ENCODE measurements at places on chromosomes 5 and 9.

DNA sequence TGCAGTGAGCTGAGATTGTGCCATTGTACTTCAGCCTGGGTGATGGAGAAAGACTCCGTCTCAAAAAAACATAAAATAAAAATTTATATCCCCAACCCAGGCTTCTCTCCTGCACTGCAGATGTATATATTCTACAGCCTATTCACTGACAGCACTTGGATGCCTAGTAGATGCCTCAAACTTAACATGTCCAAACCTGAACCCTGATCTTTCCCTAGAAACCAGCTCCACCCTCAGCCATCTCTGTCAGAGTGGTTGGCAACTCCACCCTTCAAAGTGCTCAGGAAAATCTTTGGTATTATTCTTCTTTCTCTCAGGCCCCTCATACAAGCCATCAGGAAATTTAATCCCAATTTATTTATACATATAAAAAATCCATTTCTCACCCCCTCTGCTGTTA, 36.9 kb upstream of the TXN start:
- DNase-seq, result no peak

DNA sequence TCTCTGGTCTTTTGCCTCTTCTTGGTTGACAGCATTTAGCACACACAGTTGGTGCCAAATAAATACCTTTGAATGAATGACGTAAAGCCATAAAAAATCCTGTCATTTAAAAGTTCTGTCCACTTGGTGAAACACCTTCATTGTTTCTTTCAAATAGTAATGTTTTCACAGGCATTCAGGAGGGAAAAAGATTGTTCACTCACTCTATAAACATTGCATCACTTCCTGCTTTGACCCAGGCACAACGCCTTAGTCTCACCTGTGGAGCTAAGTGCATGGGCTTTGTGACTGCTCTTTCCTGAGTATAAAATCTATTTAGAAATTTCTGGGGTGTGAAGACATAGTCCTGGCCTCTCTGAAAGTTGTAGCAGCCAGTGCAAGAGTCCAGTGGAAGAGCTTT, 88.9 kb upstream of the CXCL14 start:
- DNase-seq, result no peak

- no peak for DNase-seq
Measured at GRCh38 chr9:118290116-118290515, 585.9 kb downstream of the TLR4 start.

- DNase-seq, result no peak
Measured at GRCh38 chr5:154528005-154528594, 50.1 kb upstream of the HAND1 start.

GRCh38 chr9:83964973-83965349, 15.1 kb downstream of the HNRNPK start:
- DNase-seq, result no peak

- no peak for DNase-seq
Measured at GRCh38 chr9:93684806-93685543, 108.6 kb downstream of the PHF2 start.

- no peak for DNase-seq
Measured at GRCh38 chr5:179960204-179960831, 52.6 kb upstream of the TBC1D9B start.

- DNase-seq, result no peak
Measured at GRCh38 chr9:123990427-123990826, 21.1 kb upstream of the LHX2 start.

DNA sequence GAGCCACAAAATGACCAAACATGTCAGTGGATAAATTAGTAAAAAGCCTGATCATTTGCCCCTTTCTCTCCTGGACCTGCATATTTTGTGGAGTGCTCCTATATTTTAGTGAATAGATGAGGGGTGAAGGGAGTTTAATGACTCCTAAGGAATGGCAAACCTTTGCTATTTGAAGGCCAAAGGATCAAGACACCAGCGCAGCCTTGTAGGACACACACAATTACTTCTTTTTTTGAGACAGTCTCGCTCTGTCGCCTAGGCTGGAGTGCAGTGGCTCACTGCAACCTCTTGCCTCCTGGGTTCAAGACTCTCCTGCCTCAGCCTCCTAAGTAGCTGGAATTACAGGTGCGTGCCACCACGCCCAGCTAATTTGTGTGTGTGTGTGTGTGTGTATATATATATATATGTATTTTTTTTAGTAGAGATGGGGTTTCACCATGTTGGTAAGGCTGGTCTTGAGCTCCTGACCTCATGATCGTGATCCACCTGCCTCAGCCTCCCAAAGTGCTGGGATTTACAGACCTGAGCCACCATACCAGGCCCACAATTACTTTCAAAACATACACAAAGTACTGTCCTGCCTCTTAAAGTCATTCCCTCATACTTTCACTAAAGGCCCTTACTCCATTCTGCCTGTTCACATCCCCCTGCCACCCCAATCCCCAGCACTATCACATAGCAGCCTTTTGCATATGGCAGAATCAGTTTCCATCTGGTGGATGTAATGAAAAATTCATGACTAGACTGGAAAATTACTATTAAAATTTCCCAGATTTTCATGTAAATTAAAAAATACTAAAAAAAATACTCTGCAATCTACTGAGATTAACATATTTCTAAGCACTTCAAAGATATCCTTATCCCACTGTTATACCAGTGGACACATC, 60.4 kb downstream of the CSNK1A1 start:
- no peak for DNase-seq

DNA sequence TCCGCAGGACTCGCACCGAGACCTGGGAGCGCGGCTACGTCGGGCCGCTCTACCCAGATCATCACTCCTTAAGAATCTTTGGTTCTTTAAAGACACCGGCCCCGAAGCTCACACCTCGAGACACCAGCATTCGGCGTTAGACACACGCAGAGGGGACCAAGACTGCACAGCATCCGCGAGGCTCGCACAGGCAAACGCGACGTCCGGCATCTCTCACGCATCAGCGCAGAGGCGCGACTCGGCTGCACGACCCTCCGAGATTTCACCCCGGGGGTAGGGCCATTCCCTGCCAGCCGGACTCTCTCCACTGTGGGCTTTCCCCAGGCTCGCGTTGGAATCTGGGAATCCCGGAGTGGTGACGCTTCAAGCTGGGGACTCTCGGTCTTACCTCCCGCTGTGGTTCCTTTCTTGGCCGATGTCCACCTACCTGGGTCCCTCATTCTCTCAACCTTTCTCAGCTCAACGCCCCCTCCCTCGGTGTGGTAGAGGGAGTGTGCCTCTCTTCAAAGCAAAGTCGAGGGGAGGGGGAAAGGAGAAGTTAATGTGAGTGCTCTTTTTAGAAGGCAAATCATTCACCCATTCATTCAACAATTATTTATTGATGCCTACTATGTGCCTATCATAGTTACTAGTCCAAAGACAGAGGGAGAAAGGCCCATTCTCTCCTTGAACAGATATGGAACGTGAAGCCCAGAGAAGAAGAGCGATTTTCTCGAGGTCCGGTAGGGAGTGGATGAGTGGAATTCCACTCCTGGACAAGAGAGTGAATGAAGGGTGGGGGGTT, 1.3 kb upstream of the HAND1 start:
- no peak for DNase-seq

DNA sequence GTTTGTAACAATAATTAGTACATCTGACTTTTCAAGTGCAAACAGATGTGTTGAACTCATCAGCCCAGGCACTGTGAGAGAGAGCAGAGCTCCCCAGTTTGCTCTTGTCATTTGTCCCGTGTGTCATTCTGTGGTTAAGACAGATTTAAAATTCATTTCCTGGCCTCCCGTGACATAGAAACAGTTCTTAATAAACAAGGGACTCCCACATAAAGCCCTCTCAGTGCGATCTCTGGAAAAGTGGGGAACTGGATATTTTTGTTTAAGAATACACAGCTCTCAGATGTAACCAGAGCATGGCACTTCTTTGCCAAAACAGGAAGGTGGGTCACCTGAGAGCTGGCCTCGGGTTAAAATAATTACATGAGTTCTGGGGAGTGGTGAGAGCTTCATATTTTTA, 58.6 kb downstream of the PRKACG start:
- DNase-seq, result no peak

DNA sequence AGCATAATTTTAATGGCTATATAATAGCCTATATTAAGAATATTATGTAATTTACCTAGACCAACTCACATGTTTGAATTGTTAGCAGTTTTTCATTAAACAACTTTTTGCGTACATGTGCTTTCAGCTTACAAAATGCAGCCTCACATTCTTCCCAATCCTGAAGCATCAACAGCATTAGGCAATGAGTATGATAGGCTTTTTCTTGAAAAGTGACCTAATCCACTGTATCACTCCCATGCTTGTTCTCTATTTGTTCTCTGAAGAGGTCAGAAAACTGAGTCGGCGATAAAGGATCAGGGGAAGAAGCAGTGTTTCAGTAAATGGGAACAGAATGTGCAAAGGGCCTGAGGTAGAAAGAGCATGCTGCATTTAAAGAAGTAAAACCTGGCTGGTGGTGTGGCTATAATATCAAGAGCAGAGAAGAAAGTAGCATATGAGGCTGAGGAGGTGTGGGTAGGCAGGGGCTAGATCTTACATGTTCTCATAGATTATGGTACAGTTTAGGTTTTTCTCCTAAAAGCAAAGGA, 212.4 kb downstream of the SAXO1 start:
- no peak for DNase-seq

DNA sequence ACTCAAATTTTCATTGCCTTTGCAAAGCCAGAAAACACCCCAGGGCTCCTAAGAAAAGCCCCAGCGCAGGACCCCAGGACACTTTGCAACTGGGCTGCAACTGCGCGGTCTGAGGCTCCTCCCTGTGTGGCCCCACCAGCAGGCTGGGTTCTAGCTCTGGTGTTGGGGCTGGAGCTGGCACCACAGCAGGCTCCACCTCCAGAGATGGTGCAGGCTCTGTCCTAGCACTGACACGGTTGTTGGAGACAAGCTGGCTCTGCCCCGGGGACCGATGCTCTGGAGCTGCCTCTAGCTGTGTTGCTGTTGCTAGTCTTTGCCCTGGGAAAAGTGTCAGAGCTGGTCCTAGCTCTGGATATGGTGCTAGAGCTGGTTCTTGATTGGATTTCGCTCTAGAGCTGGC, 13.6 kb downstream of the LCN10 start:
- no peak for DNase-seq

GRCh38 chr5:132271251-132272246, 14.1 kb downstream of the PDLIM4 start:
- DNase-seq, result no peak

DNA sequence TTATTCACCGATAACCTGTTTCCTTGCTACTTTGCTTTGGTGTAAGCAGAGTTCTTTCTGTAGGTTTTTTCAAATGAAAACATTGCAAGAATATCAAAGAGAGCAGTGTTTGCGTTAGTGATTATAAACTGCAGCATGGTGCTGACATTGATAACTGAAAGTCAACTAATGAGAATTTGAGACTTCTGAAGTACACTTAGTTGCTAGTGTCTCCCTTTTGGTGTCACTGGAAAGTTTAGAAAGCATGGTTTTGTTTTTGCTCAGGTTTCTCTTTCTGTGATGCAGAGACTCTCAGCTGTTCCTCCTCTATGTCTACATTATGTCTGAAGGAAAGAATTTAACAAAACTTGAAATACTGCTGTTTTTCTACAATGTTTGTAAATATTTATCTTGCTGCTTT, 80.2 kb upstream of the ZNF169 start:
- DNase-seq, result no peak

- DNase-seq, result no peak
Measured at GRCh38 chr9:99971410-99971809, 65.0 kb downstream of the STX17 start.

DNA sequence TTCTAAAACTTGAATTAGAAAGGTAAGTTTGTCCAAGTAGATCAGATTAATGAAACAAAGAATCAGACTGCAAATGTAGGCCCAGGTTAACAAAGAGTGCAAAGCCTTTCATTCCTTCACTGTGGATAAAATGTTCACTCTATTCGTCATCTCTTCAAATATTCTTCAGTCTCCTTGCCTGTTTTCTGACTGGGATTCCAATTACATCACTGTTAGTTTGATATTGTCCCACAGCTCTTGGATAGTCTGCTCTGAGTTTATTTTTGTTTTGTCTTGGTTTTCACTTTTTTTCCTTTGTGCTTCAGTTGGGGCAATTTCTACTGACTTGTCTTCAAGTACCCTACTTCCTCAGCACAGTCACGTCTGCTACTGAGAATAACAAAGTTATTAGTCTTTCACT, 38.5 kb upstream of the GZMA start:
- no peak for DNase-seq

DNA sequence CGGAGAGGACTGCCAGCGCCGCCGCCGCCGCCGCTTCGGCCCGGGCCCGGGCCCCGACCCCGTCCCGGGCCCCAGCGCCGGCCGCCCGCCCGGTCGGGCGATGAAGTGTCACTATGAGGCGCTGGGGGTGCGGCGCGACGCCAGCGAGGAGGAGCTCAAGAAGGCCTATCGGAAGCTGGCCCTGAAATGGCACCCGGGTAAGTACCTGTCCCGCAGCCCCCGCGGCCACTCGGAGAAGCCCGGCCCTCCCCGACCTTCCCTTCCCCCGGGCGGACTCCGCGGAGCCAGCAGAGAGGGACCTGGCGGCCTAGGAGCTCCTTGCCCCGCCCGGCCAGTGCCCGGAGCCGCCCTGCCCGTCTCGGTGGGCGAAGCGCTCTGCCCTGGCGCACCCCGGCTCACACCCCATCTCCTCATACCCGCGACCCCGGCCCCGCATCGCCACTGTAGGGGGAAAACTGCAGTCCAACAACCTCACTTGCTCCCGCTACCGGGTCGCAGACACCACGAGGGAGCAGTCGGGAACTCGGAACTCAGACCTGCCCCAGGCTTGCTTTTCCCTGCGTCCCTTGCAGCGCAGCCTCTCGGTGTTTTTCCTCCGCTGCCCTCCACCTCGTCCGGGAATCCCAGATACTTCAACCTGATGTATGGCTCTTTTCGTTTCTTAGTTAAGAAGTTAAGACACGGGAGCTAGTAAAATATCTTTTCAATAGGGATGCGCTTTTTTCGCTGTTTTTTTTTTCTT, 532 bp downstream of the DNAJC21 start:
- peak; percentile 94 for DNase-seq

DNA sequence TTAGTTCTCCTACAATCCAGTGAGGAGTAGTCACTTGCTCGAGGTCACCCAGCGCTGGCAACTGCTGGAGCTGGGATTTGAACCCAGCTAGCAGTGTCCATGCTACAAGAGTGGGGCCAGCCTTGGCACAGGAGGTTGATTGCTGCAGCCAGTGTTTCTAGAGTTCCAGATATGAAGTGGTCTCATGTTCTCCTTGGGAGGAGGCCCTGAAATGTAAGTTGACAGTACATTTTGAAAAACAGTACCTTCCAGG, 802 bp downstream of the CCDC107 start:
- peak; percentile 75 for DNase-seq

DNA sequence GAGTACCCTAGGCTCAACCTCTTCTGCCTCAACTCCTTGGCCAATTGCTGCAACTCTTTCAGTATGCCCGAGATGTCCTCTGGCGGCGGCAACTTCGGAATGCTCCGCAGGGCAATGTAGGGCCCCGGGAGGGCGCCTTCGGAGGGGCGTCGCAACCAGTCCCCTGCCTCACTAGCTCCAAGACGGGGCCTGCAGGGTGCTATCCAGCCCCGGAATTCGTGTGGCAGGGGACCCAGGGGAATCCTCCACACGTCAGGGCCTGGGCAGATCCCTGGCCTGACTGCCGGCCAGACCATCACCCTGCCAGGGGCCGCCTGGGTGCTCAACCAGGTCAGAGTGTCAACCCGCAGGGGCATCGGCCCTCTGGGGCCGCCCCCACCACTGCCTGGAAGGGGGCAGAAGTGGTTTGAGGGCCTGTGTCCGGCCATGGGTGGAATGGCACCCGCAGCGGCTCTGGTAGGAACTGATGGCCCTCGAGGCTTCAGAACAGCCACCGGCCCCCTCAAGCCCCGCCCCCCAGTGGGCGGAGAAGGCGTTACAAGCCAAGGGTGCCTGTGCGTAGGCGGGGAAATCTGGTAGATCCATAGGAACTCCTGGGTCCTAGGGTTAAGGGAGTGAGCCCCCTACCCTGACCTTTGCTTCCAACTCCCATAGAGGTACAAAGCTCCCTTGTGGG, at the start of gene POU5F2:
POU5F2 (minus strand) TSS at position 465 of the 676 bp plus-strand sequence; CDS start at position 428, 37 bp downstream.
- DNase-seq, result peak; percentile 51

All from tibial artery (tissue), 4 donors.